AG09319 (cell line): ENCODE measurements at places on chromosomes 11 and 22.

DNA sequence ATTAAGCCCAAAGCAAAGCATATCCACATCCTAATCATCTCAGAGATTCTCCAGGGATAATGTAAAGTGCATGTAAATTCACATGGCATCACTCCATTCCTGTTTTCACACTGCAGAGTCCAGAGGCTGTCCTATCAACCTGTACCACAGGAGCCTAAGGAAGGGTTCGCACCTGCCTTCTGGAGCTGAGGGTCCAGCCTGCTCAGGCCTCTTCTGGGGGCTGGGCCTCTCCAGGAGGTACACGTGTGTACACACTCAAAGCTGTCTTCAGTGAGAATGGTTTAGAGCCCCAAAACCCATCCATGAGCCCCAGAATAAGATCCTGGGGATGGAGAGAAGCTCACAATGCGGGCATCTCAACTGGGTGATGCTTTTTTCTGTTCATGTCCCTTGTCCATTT is 23.9 kb downstream of the PI4KA start:
- no peak for DNase-seq

- DNase-seq: no peak
Measured at GRCh38 chr11:57791321-57792059, 29.9 kb downstream of the CTNND1 start.

GRCh38 chr22:21710156-21710555 is 25.4 kb downstream of the YPEL1 start:
- no peak for DNase-seq

- no peak for DNase-seq
Measured at GRCh38 chr11:87861030-87861429, 314.2 kb downstream of the RAB38 start.

GRCh38 chr11:121318848-121319834 is 26.6 kb downstream of the SC5D start:
- no peak for DNase-seq

DNA sequence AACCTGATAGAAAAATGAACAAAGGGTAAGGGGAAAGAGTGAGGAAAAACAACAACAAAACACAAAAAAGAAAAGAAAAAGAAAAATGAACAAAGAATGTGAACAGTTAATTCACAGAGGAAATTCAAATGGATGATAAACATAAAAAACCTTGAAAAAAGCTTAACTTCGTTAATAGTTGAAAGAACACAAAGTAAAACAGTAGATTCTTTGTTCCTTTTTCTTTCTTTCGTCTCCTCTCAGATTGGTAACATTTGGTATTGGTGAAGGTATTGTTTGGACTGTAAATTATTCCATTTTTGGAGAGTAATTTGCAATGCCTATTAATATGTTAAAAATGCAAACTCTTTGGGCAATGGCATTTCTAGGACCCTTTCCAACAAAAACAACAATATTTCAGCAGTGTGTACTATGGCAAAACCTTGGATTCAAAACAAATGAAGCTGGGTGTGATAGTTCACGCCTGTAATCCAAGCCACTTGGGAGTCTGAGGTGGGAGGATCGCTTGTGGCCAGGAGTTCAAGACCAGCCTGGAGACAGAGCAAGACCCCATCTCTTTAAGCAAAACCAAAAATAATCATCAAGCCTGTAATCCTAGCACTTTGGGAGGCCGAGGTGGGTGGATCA is 3.3 kb upstream of the BACE1 start:
- DNase-seq: no peak

DNA sequence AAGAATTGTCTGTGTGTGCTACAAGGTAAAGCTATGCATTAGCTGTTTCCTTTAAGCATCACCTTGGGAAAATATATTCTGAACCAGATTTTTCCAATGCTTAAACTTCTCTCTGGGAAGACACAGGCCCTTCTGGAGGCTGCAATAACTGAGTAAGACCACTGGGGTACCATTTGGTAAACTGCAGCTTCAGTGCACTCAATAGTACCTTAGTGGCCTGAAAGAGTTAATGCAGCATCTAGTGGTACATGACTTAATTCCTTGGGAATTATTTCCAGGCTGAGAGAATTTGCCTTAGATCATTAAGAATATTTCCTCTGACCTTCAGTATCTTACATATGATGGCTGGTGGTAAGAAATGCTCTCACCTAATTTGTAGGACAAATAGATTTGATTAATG is 727.4 kb downstream of the DLG2 start:
- DNase-seq: no peak

- DNase-seq: no peak
Measured at GRCh38 chr11:113578033-113578380, 102.8 kb upstream of the DRD2 start.
